ENCODE measurements at places on chromosomes 5 and 9.

- no peak for DNase-seq
Observed at GRCh38 chr9:70962761-70963440, 158.5 kb downstream of the TRPM3 start.

DNA sequence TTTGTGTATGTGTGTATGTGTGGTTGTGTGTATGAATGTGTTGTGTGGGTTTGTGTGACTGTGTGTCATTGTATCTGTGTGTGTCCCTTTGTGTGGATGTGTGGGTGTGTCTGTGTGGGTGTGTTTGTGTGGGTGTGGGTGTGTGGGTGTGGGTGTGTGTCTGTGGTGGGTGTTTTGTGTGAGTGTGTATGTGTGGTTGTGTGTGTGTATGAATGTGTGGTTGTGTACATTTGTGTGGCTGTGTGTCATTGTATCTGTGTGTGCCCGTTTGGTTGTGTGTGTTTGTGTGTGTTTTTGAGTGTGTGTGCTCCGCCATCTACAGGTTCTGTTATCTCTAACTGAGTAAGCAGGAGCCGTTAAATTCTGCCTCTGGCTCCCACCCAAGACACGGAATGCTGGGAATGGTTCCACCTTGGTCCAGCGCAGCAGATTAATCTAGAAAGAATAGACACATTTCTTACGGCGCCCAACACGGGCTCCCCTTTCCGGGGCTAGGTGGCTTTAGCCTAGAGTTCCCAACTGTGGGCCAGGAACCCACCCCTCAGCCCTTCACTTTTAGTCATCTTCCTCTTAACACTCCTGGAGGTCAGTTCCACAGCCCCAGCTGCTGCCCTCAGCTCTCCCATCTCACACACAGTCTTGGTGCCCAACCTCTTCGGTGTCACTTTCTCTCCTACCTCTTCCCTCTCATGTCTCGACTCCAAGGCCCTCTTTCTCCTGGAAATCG is 197.1 kb downstream of the TTLL11 start:
- DNase-seq = peak; percentile 27

DNA sequence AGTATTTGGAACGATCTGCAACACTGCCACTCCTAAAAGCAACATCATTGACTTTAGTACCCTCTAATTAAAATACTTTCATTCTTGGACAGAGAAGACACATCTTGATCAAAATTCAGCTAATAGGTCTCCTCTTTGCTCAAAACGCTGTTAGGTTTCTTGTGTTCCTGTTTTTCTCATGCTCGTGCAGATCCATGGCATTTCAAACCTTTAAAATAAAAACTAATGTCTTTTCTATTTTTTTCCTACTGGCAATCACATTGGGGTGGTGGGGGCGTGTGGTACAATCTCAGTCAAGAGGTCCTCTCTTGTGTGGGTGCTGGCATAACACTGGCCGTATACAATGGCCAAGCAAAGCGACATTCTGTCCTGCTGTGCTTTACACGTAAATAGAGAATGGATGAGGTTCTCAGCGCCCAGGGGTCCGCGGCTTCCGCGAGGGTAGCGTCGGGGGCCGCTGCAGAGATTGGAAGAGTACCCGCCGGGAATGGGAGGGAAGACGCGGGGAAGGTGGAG is 315 bp upstream of the GPR150 start:
- DNase-seq = no peak

DNA sequence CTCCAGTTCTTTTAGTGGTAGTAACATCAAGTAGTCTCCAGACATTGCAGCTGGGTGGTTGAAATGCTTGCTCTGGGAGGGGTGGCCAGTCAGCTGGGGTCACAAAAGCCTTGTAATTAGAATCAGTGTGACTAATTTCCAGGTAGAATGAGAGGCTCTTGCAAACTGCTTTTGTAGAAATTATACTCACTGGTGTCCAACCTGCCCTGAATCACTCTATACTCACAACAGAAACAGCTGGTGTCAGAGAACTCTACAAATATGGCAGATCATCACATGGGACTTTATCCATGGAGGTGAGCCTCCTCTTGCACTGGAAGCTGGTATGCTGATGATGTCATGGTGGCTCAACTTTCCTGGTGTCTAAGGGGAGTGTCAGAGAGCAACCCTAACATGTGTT is 71.3 kb downstream of the SH3TC2 start:
- DNase-seq = peak; percentile 69

- DNase-seq = no peak
Observed at GRCh38 chr5:167944121-167944852, 347.2 kb upstream of the WWC1 start.

DNA sequence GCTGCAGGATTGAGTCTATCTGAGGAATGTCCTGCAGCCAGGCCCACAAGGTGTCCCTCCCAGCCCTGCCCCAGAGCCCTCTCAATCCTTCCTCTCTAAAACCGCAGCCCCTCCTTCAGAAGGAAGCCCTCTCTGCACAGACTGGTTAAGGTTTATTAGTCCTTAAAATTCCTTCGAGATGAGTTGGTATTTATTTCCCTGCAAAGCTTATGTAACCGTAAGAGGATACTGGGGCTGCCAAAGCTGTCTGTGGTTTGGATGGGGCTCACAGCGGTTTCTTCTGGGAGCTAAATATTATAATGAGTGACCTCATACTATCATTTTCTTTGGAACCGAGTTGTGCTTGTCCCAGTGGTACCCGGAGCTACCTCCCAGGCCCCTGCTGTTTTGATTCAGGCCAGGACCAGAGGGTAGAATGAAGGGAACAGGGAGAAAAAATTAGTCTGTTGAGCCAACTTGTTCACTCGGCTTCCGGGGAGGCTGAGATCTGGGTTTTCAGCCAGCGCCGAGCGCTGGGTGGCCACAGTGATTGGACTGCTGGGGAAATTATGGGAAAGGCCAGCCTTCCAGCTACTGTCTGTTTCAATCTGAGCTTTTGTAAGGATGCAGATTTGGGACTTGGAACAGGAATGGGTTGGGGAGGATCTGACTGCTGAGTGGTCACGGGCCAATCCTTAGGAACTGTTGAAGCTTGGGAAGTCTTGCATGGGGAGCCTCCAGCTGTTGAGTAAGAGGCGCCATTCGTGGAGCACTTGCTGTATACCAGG is 107.5 kb downstream of the NDFIP1 start:
- peak; percentile 99 for DNase-seq

- no peak for DNase-seq
Observed at GRCh38 chr9:129561594-129562281, 59.2 kb downstream of the C9orf50 start.

DNA sequence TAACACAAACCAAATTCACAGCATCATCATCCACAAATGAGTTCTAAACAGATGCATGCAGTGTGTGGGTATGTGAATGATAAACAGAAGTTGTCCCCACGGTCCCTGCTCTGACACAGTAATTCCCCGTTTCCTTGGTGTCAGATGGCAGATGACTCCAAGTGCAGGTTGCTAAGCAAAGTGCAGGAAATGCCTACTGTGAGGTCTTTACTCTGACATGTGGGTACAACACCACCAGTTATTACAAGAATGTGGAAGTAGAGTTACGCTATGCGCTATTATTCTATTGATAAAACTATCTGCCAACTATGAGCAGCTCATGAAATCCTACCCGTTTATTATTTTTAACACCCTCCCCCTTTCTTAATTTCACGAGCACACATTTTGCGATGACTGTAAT is 448.9 kb downstream of the BNC2 start:
- peak; percentile 56 for DNase-seq

GRCh38 chr5:15350614-15351013 is 149.4 kb upstream of the FBXL7 start:
- DNase-seq = no peak

DNA sequence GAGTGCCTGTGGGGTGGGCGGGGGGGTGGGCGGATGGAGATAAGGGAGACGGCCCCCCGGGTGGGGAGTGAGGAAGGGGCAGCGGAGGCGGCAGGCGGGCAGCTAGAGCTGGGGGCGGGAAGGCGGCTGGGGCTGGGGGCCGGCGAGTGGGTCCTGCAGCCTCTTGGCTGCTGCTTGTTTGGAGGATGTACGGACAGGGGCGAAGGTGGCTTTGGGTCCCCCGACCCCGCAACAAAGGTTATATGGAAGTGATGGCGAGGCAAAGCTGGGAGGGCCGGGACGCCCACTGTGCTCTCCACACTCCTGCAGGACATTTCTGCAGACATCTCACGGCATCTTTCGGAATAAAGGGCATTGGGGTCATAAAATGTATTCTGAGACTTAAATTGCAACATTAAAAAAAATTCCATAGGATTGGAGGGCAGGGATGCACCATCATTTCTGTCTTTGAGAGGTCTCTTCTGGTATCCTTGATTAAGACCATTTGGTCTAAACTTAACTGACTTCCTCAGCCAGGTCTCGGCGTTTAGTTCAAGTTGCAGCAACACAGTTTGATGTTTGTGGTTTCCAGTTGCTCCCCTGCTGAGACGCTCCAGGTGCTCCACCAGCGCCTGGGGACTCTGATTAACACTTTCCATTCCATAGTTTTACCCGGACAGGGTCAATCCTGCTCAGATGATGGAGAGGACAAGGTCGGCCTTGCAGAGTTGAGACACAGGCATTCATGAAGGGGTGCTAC is 101.6 kb upstream of the SSBP2 start:
- DNase-seq = no peak

- DNase-seq = no peak
Observed at GRCh38 chr5:147404706-147405105, 105.2 kb downstream of the DPYSL3 start.

DNA sequence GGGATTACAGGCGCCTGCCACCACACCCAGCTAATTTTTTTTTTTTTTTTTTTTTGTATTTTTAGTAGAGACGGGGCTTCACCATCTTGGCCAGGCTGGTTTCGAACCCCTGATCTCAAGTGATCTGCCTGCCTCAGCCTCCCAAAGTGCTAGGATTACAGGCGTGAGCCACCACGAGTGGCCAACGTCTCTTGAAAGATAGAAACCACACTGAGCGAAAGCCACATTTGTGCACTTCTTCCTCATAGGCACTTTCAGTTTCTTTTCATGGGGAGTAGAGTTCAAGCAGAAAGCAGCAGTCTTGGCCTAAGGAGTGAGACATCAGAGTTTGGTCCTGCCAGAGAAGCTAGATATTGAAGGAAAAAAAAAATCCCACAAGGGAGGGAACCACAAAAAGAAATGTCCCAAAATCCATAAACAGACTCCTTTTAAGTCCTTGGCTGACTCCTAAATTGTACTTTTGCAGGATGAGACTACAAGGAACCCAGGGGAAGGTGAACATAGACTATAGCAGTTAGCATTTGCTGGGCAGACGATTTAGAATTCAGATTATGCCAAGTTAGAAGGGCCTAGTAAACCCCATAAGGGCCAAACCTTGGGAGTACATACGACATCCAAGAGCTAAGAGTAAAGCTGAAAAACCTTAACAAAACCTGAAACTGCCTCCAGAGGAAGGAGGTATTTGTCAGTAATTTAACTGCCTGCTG is 43.9 kb upstream of the GLIPR2 start:
- DNase-seq = no peak

- DNase-seq = no peak
Observed at GRCh38 chr5:57163553-57164006, 10.3 kb upstream of the GPBP1 start.

DNA sequence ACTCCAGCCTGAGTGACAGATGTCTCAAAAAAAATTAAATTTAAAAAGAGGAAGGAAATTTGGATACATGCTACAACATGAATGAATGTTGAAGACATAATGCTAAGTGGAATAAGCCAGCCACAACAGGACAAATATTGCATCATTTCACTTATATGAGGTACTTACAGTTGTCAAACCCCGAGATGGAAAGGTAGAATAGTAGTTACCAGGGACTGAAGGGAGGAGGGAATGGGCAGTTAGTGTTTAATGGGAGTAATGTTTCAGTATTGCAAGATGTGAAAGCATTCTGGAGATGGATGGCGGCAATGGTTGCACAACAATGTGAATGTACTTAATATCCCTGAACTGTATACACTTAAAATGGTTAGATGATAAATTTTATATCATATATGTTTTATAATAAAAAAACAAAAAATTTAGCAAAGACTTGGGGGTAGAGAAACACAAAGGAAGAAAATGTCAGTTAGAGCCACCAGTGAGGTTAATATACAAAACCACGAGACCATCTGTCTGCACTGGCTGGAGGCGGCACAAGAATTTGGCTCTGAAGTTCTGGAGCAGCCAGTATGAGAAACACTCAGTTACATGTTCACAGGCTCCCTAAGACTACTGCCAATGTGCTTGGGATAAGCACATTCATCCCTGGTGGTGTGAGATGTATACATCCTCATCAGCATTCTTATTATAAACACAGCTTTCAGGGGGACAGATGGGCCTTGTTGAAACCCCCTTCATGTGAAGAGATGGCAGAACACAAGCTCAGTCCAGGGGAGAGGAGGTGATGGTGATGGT is 37.0 kb upstream of the RPS23 start:
- no peak for DNase-seq

DNA sequence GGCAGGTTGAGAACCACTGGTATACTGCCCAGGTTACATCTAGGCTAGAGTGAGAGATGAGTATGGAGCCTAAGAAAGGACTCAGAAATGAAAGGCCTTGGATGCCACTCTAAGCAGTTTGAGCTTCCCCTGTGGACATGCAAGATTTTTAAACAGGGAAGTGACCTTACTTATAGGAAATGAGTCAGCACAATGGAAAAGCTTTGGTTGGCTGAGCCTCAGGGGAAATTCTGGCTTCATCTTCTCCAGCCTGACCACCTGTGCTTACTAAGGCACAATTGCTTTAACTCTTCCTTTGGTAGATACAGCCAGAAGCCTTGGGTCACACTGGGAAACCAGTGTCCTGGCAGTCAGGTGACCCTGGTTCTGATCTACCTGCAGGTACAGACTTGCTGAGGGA is 380.2 kb upstream of the ZNF462 start:
- DNase-seq = peak; percentile 80

GRCh38 chr5:167489202-167489601 is 802.2 kb upstream of the WWC1 start:
- peak; percentile 72 for DNase-seq

- no peak for DNase-seq
Observed at GRCh38 chr5:36874465-36874864, 2.1 kb upstream of the NIPBL start.

DNA sequence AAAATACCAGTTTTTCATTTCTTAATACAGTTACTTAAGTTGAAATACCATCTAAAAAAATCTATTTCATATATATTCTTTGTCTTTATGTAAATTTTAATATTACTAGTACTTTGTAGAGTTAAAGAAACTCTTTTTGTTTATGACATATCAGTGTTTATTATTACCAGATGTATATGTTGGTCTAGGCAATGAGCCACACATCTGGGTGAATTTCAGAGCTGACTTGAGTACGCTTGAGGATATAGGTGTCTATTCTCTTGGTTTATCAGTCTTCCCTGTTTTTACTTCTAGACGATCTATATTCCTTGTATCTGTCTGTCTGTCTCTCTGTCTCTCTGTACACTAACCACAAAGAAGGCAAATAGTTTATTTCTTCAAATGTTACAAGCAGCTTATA is 2.9 kb downstream of the SMAD5 start:
- no peak for DNase-seq

- no peak for DNase-seq
Observed at GRCh38 chr5:149325894-149326293, 19.4 kb upstream of the GRPEL2 start.

Measured in HT1080 (cell line).